CD8-positive, alpha-beta T cell (primary cell): ENCODE measurements at places on chromosomes 6 and 20.

DNA sequence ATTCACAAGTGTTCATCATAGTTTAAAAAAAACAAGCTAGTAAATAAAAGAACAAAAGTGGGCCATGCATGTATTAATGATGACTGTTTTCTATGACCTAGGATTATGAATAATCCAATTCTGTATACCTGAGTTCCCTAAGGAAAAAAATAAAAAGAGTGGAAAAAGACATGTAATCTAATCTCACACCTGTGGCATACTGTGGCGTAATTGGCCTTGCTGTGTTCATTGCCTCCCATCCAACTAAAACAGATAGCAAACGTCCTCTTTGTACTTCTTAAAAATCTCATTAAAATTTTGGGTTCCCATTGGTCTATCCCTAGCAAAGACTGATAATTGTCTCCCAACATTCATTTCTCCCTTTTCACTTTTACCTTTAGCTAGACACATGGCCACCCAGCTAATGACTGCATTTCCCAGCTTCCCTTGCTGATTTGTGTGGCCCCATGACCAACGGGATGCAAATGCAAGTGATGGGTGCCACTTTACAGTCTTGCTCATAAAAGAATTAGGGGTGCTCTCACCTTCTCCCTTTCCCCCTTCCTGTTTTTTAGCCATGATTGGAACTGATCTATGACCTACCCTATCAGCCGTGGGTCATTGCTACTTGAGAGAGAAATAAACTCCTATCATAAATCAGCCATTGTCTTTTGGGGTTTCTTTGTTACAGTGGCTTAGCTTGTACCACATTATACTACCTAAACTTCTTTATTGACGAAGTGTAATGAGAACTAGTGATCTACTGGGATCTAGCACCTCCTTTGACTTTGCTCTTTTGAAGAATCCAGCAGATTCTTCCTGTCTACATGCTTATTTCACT is 32.0 kb upstream of the TBC1D22B start:
- DNase-seq, result no peak

DNA sequence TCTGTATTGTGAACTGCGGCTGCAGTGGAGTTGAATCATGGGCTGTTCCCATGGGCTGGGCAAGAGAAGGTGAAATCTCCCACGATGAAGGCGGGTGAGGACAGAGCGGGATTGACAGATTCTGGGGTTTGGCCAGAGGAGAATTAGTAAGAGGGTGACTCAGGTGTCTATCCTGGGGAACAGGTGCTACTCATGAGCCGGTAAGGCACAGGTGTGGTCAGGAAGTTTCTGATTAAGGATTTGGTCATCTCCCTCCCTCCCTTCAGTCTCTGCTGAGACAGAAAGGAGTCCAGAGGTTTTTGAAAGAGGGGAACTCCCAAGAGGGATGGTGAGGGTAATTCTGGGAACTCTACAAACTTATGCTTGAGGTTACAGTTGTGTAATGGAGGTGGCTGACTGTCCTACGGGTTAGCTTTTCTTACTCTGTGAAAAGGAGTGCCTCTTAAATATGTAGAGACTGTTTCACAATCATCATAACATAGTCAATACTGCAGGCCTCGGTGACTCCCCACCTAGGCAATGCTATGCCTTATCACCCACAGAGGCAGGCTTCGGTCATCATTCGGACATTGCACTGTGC is 31.5 kb downstream of the SERPINB1 start:
- DNase-seq, result no peak

DNA sequence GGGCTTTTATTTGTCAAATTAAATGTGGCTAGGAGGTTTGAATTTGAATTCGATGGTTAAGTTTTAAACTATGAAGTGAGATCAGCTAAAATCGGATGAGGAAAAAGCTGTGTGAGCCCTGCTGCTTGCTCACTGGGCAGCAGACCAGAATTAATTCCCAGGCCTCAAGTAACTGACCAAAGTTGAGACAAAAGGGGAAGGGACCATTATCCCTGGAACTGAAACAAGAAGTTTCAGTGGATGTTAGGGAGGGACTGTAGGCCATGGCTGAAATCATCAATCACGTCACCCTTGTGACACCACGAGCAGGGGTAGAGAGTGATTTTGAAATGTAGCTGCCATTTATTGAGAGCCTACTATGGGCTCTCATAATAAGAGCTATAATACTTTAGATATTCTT is 7.0 kb upstream of the PRSS35 start:
- DNase-seq, result no peak

- DNase-seq, result no peak
Observed at GRCh38 chr6:37204014-37204751, 34.2 kb downstream of the PIM1 start.

- DNase-seq, result peak; percentile 25
Observed at GRCh38 chr6:166621114-166621540, 5.9 kb downstream of the RPS6KA2 start.

DNA sequence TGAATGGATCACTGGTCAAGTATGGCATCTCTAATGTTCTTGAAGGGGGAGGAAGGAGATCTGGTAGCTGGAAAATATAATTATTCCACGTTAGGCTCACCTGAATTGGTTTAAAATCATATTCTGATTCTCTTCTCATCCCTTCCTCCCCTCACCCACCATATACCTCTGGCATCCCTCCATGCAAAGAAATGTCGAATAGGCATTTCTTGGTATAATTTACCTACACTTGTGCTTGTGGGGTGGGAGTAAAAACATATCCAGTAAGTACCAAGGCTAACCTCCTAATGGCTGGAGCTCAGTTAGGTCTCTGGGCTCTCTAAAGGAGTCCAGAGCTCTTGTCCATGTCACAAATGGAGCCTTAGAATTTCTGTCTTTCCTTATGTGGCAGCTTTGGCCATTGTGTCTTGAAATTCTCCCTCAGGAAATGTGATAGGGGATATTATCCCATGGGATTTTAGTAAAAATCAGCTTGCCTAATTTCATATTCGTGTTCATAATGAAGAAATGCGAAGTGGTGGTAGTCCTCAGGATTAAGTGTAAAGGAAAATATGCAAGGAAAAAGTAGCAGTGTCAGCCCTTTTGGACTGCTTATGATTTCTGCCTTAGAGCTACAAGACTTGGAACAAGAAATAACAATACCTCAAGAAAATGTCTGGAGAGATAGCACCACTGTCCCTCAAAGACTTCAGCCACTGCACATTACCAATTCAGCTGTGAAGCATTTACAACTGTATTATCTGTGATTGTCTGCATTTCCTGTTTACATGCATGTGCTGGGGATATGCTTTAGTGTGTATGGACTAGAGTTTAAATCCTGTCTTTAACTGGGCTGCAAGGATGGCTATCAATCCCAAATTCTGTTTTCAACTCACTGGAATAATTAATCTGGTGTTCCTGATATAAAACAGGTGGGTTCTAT is 12.3 kb downstream of the TAF11 start:
- DNase-seq, result no peak

GRCh38 chr20:51021067-51022025 is 1.6 kb downstream of the KCNG1 start:
- DNase-seq, result no peak

DNA sequence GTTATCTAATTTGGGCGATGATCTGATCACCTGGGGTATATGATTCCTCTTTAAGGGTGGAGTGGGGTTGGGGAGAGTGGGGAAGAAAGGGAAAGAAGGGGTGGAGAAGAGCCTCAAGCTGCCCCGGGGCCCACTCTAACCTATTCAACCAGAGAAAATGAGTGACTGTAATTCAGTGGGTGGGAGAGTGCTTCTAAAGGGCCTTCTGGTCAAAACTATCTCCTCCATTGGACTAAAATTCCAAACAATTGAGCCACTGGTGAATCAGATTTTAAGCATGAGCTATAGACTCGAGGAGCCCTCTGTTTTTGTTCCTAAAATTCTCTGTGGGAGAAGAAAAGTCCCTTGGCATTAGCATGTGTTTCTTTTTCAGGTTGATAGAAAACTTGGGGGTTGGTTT is 296.8 kb downstream of the CLIC5 start:
- no peak for DNase-seq

GRCh38 chr6:2467929-2468600 is 222.7 kb upstream of the GMDS start:
- DNase-seq, result no peak

- no peak for DNase-seq
Observed at GRCh38 chr6:124683507-124683906, 278.7 kb upstream of the RNF217 start.

- DNase-seq, result no peak
Observed at GRCh38 chr6:154384191-154384590, 27.6 kb upstream of the IPCEF1 start.

- DNase-seq, result no peak
Observed at GRCh38 chr20:62898093-62898964, 28.0 kb downstream of the DIDO1 start.

DNA sequence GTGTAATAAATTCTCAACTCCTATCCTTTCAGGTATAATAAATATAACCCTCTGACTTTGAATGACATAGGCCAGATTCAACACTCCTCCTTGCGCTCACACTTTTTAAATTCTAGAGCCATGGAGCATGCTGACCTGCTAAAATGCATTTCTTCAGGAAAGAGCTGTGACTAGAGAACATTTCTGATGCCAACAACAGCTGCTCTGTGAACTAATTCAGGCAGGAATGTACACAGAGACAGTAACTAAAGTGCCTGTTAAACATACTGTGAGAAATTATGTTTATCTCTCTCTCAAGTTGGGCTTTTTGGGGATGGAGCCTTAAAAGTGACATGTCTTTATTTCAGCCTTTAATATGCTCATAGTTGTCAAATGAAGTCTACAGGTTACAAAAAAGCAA is 8.3 kb downstream of the NHSL1 start:
- DNase-seq, result no peak

DNA sequence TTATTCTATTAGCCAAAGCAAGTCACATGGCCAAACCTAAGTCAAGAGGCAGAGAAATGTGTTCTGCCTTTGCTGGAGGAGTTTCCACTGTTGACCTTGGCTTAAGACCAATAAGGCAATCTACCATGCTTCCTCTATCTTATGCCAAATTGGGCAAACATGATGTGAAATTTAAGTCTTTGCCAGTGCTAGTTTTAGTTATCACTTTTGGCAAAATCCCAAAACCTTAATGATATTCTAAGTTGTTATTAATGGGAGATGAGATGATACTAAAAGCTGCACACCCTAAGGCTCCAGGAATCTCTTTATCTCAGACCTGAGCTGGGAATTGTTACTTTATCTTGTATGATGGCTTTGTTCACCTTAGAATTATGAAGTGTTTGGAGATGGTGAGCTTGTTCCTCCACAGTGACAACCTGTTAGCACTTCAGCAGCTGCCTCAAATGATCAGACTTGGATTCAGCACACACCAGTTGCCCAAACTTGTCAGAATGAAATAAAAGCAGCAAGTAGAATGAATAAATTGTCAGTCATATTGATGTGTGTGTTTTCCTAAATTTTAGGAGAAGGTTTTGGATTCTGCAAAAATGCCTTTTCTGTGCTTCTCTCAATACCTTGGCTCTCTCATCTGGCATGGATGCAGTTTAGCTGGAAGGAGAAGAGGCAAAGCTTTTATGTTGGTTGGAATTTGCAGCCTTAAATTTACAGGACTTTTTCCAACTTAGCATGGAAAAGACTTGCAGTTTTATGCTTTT is 49.3 kb downstream of the RIN2 start:
- no peak for DNase-seq

- DNase-seq, result no peak
Observed at GRCh38 chr20:21518292-21518991, 4.6 kb upstream of the NKX2-2 start.

DNA sequence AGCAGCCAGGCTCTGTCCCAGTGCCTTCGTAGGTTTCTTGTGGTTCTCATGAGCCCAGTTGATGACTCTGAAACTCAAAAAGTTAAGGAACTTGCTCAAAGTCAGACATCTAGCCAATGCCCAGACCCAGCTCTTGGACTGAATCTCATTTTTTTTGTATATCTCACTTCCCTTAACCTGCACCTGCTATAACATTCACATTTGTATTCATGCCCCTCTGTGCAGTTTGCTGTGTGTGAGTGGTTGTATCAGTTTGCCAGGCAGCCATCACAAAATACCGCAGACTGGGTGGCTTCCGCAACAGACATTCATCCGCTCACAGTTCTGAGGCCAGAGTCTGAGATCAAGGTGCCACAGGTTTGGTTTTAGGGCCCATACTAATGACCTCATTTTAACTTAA is 49.9 kb downstream of the IPCEF1 start:
- no peak for DNase-seq

GRCh38 chr6:156928126-156928525 is 150.9 kb downstream of the ARID1B start:
- DNase-seq, result no peak

DNA sequence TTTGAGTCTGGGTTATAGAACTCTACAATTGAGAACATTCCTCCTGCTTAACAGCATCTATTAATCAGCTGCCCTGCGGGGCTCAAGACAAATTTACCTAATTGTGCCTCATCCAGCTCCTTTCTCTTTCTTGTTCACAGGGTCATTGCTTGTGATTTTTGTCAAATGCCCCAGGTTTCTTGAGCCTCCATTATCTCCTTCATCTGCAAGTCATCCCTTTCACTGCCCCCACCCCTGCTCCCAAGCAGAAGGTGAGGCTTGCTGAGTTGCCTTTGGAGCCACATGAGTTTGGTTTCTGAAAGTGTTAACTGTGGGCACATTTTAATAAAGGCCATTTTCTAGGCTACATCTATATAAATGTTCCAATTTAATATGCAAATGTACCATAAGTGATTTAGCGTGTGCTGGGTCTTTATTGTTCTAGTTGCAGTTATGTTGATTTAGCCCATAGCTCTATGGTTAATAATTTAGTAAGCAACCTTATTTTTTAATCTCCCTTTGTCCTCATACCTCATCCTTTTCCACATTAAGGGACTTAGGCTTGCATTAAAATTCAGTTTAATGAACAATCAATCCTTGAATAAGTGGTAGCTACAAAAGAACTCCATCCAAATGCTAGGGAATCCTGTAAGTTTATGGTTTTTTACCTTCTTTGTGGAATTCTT is 56.1 kb downstream of the VSTM2L start:
- DNase-seq, result no peak

DNA sequence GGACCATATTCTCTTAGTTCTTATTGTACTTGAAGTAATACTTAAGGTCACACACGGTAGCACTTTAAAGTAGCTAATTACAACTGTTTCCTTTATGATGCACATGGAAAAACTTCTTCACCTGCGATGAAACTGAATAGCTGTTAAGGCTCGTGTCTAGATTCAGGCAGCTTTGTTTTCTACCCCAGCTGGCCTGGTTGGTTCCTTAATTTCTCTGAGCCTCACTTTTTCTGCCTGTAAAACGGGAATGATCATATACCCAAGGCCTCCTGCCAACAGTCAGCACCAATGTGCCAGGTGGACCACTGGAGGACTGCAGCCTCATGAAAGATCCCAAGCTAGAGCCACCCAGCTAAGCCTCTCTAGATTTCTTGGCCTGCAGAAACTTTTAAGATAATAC is 35.0 kb downstream of the EDN3 start:
- DNase-seq, result no peak

GRCh38 chr6:73263570-73263909 is 544 bp upstream of the KHDC1 start:
- DNase-seq, result no peak

GRCh38 chr6:3885262-3886036 is 36.3 kb downstream of the FAM50B start:
- no peak for DNase-seq

DNA sequence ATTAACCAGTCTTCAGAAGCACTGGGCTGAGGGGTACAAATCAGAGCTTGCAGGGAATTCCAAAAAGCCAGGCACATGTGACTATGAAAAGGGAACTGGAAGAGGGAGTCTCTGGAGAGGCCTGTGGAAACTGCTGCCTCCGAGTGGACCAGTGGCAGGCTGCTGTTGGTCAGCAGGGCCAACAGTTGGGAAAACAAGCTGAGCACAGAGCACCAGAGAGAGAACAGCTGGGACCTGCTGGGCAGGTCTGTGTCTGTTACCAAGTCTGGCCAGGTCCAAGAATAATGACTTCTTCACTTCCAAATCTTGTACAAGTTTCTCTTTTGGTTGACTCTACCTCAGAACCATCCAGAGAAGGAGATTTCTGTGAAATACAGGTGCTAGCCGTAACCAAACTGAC is 81.4 kb downstream of the LIN28B start:
- no peak for DNase-seq
